Epithelial cell of esophagus (primary cell): ENCODE measurements at places on chromosomes 2 and 18.

DNA sequence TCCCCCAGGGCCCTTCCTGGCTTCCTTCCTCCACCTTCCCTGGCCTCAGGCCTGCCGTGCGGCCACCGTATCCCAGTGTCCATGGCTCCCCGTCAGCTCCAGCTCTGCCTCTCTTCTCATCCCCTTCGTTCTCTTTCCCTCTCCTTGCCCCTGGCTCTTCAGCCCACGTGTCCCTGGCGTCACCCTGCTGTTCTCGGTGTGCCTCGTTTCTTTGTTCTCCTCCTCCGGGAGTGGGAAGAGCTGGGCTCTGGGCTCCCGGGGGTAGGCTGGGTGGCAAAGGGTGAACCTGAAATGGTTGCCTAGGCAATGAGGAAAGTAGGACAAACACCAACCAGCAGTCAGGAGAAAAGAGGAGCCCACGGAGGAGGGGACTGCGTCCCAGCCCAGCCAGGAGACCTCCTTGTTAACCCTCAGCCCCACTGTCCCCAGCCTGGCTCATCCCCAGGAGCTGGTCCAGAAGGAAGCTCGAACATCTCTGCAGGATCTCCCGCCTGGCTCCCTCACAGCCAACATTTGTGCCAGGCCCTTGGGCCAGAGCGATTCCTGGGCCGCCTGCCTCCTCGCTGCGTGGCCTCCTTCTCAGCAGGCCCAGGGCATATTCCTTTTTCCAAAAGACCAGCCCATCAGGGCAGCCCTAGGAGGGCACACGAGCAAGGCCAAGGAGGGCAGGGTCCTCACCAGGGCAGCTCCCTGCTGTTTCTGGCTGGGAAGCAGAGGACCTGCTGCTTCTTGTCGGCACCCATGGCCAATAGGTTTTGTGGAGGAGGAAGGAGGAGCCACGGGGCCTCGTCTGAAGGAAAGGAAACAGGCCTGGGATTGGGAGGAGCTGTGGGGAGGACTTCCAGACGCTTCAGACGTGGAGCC lies 30.9 kb upstream of the DNMT3A start:
- peak; percentile 29 for DNase-seq

- DNase-seq = no peak
Measured at GRCh38 chr2:38498045-38498481, 104.7 kb downstream of the HNRNPLL start.

DNA sequence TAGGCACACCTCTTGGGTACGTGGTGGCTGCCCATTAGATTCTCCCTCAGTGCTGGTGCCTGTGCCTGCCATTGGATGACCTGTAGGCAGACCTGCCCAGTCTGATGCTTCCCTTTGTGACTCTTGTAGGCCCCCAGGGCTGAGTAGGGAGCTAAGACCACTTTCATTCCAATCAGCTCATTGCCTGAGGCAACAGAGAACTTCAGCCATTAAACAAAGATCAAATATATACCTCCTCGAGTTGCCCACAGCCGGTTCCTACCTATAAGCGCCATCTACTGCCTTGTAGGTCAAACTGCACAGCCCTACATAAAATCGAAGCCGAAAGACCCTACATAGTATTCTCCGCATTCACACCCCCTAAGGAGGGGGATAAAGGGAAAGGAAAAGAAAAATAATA lies 184.6 kb downstream of the ETAA1 start:
- DNase-seq = no peak

GRCh38 chr2:218927876-218928275 lies 31.6 kb upstream of the CDK5R2 start:
- DNase-seq = no peak

GRCh38 chr2:227615906-227616305 lies 1.3 kb upstream of the SCYGR3 start:
- DNase-seq = no peak

DNA sequence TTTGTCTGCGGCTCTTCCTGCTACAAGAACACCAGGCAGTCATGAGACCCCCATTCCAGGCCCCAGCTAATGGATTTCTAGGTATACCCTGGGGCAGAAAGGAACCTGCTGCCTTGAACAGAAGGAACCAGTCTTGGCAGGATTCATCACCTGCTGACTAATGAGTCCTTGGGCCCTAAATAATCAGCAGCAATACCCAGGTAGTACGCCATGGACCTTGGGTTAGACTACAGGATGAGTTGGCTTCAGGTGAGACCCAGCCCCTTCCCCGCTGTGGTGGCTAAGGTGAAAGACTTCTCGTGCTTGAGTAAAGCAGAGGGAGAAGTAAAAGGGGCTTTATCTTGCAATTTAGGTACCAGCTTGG lies 105.0 kb downstream of the SPIRE1 start:
- peak; percentile 90 for DNase-seq

- DNase-seq = no peak
Measured at GRCh38 chr2:117997872-117998454, 15.9 kb downstream of the CCDC93 start.

GRCh38 chr2:116747103-116747502 lies 1067.4 kb upstream of the DDX18 start:
- peak; percentile 5 for DNase-seq

- DNase-seq = peak; percentile 95
Measured at GRCh38 chr18:59715966-59716369, 18.7 kb upstream of the CCBE1 start.

- no peak for DNase-seq
Measured at GRCh38 chr2:200242570-200242969, 63.9 kb upstream of the SPATS2L start.

DNA sequence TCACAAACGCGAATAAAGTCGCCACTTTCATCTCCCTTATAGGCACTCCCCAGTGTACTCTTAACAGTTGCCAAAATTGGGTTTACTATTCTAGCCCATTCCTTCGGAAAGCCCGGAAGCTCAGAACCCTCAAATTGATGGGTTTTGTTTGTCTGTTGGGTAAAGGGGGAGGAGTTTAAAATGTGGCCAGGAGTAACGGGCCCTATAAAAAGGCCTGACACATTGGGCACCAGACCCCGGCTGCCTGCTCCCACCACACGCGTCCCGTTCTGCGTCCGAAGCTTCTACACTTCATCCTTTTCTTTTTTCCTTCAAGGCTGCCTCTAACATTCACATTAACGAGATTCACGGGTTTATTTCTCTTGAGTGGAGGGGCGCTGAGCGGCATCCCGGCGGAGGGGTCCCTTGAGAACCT lies 837 bp downstream of the NHEJ1 start:
- DNase-seq = no peak

DNA sequence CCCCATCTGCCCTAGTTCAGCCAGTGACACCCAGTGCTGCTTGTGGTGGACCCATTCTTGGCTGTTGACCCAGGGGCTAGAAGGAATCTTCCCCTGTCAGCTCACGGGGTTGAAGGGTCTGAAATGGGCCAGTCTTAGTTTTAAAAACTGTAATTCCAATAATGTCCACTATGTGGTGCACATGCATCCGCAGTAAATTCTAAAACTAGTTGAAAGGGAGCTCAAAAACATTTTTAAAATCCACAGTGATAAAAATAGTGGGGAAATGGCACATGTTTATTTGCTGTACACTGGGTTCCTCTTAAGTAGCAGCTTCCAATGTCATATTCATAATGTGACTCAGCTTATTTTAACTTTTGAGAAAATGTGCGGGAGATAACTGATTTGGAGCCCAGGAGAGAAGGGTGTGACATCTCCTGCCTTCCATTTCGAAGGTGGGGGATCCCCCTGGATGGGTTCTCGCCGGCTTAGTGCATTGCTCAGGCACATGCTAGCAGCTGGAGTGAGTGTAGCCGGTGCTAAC lies 32.8 kb downstream of the GRHL1 start:
- peak; percentile 42 for DNase-seq

DNA sequence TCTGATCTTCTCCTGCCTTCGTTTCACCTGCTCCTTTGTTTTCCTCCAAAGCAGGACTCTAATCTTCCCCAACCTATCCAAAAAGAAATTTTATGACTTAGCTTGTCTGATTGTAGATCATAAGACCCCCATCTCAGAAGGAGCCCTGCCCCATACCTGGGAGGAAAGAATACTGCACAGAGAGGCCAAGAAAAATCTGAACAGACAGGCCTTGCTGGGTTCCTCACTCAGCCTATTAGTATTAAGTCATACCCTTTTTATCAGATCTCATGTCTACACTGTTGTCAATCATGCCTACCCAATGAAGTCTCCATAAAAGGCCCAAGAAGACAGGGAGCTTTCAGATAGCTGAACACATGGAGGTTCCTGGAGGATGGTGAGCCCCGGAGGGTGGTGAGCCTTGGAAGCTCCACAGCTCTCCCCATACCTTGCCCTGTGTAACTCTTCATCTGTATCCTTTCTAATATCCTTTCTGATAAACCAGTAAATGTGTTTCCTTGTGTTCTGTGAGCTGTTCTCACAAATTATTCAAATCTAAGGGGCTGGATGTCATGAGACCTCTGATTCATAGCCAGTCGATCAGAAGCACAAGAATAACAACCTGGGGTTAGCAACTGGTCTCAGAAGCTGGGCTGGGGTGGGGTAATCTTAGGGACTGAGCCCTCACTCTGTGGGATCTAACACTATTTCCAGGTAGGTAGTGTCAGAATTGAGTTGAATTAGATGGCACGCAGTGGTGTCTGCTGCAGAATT lies 108.8 kb downstream of the SPOPL start:
- no peak for DNase-seq

- no peak for DNase-seq
Measured at GRCh38 chr2:1504311-1504750, 91.1 kb downstream of the TPO start.

DNA sequence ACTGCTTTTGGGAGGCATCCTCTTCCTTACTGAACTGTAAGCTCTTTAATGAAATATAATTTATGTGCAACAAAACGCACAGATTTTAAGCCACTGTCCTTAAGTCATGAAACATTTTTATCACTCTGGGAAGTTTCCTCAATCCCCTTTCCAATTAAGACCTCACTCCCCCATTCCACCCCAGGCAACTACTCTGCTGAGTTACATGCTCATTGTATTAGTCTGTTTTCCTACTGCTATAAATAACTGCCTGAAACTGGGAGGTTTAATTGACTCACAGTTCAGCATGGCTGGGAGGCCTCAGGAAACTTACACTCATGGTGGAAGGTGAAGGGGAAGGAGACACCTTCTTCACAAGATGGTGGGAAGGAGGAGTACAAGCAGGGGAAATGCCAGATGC lies 46.5 kb upstream of the KCNE4 start:
- no peak for DNase-seq

- no peak for DNase-seq
Measured at GRCh38 chr18:42520138-42520537, 565.1 kb downstream of the PIK3C3 start.

GRCh38 chr2:231250146-231250545 lies 51.7 kb downstream of the ARMC9 start:
- DNase-seq = no peak
